ENCODE measurements at places on chromosomes 4 and X.
A peak's percentile ranks its signal among the peaks of the same experiment; 100 is the strongest.

- DNase-seq = peak; percentile 16
These were observed 366.1 kb downstream of the FBXO8 start for GRCh38 chr4:173917255-173917960.

DNA sequence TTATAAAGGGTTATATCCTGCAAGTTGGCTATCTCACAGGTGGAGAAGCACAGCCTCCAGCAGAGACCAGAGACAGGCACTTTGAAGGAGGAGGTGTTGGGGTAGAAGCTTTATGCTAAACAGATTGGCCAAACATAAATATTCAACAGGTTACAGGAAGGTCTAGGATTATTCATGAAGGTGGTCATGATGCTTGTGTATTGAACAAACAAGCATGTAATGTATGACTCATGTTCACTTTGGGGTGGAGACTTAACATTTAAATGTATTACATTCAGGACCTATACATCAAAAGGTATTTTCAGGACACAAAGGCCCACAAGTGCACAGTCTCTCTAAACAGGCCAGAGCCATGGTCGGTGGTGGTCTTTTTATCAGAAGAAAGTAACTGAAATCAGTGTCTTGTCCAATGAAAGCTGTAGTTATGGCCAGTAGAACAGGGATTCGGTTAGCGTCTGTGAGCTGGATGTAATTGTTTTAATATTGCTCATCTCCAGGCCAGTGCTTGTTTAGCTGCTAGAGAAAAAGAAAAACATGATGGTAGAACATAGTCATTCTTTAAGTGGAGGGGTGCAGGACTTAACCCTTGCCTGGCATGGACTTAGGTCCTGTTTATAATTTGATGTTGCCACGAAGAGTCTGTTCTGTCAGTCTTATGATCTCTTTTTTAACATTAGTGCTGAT, 555.2 kb upstream of the PCDH10 start:
- DNase-seq = no peak

DNA sequence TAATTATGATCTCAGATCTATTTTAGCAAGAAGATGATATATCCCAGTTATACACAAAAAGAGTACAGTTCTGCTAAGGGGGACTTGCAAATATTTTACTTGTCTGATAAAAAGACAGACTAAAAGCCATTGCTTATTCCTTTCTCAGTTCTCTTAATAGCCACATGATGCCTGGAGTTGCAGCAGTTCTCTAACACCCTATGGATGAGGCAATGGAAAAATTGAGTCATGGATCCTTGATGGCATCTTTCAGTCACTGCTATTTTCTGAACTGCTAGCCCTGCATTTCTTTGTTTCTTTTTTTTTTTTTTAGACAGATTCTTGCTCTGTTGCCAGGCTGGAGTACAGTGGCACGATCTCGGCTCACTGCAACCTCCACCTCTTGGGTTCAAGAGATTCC, 1956.7 kb downstream of the C4orf33 start:
- no peak for DNase-seq

DNA sequence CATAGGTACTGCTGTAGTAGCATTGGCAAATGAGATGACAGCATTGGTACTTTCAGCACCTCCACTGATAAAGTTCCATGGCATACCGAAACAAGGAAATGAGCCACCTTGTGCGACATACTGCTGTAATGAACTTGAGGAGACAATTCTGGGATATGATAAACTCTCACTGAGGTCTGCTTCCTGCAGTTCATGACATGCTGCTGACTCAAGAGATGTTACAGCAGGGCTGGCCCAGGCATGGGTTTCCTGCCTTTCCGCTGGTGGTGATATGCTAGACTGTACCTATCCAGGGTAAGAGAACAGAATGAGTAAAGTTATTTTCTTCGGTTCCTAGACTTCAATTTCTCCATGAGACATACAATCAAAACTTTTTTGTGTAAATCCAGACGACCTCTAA, 17.1 kb downstream of the BEND2 start:
- DNase-seq = no peak

- no peak for DNase-seq
These were observed 48.4 kb upstream of the TMPRSS11A start for GRCh38 chr4:68011684-68012083.

DNA sequence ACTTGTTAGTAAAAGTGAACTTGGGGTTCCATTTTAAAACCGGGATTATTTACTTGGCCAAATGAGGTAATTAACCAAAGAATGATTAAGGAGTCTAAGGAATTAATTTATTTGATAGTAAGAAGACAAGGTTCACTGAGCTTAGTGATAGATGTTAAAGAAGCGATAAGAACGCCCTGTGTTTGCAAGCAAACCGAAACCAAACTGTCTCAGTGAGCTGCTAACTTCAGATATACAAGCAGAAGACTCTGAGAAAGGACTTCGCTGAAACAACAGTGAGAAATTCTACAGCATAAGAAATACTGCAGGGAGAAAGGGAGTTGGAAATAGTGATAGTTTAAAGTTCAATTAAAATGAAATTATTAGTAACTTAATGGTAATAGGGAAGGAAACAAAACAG, 37.6 kb upstream of the SHISA3 start:
- no peak for DNase-seq

DNA sequence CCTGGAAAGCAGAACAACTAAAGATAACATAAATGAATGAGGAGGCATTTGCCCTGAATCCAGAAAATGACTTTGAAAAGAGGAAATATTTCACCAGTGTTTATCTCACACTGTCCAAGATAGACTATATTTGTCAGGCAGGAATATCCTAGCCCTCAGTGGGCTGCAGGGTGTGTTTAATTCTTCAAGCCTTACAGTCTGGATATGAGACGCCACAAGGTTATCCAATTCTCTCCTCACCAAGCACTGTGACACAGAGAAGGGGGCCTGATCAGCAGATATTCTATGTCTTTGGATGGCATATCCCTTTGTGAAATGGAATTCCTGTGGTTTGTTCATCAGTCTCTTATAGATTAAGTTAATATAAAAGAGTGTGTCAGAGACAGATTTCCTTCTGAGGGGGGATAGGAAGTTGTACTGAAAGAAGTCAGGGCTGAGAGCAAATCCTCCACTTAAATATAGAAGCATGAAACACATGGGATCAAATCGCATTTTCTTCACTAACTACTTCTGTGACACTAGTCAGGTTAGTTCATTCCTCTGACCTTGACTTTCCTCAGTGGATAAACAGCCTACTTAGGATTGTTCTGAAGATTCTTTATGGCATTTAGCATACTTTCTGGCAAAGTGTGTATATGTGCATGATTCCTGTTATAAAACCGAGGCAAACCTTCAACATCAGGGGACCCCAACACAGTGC, 6.8 kb upstream of the G3BP2 start:
- no peak for DNase-seq

DNA sequence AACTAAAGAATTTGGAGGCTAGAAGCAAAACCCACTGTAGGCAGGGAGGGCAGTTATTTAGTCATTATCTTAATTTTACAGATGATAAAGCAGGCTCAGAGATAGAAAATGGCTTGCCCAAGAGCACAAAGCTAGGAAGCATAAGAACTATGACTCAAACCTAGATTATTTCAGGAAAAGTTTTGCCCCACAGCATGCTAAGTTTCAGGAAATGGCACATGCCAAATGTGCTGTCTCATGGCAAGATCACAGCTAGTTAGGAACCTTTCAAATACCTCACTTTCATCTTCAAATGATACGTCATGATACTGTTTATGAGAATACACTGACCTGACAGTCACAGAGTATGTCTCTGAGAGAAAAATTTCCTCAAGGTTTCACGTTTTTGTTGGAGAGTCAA, 78.5 kb upstream of the SPANXC start:
- DNase-seq = no peak

DNA sequence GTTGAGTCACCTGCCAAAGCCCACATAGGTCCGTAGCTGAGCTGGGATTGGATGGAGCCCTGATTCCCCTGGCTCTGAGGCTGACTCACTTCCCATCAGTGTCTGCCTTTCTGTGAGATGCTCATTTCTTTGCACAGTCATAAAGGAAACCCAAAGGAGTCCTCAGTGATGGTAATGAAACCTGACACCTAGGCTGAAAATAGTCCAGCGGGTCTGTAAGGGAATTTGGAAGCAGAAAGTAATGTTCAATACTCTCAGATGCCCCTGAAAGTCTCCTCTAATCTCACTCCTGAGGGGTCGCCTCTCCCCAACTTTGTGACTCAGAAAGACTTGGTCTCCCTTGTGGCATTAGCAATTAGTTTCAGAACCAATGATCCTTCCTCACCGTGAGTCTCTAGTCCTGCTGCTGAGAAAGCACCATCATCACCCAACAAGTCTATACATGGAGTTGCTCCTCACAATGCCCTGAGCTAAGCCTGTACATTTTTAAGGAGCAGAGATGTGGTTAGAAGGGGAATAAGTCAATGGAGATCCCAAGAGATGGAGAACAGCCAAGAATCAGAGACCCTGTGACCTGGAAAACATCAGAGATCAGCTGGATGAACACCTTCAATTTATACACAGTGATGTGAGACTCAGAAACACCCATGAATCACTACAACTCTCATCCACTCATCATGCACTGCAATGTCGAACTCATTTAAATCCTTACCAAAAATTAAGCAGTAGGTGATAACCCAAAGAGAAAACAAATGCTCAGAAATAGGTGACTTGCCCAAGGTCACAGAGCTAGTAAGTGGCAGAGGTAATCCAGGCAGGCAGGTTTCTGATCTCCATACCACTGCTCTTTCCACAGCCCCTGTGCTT, 219.0 kb upstream of the CPEB2 start:
- peak; percentile 64 for DNase-seq

GRCh38 chr4:107017443-107018343, 18.4 kb downstream of the DKK2 start:
- no peak for DNase-seq

DNA sequence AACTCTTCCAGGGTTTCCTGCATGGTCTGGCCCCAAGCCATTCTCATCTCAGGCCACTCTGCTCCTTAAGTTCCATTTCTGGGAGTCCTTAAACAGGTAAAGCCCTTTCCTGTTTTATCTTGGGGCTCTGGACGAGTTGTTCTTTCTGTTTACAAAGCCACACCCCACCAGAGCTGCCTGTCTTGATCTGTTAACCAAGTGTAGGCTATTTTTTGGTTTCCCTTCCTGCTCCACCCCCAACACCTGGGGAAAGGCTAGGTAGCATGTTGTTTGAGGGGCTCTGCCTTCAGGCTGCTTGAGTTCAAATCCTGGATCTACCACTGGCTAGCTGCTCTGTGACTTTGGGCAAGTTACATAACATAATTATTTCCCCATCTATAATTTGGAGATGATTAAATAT, 40.0 kb downstream of the ERVMER34-1 start:
- DNase-seq = no peak

DNA sequence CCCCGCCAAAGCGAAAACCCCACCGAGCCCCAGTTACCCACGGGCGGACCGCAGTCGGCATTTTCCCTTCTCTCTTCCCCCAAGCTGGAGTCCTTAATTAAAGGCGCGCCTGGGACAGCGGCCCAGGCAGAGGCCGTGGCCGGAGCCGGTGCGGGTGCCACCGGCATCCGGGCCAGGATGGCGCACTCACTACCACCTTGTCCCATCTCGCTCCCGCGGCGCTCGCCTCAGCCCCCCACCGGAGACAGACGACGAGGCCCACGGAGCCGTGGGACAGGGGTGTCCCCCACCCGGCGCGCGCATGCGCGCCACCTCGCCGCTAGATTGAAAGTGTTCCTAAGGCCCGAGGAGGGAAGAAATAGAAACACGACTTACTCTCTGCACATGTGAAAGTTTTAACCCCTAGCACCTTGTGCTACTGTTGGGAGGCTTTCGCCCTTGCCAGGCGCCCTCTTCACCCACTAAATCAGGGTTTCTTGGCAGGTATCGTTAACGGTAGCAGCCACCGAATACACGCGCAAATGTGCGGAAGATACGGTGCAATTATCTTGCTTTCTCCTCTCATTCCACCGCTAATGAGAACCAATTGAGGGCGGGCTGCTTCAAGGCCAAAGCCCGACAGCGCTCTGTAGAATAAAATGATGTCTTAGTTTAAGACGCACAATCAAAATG, 64.3 kb upstream of the CCDC160 start:
- DNase-seq = peak; percentile 55

DNA sequence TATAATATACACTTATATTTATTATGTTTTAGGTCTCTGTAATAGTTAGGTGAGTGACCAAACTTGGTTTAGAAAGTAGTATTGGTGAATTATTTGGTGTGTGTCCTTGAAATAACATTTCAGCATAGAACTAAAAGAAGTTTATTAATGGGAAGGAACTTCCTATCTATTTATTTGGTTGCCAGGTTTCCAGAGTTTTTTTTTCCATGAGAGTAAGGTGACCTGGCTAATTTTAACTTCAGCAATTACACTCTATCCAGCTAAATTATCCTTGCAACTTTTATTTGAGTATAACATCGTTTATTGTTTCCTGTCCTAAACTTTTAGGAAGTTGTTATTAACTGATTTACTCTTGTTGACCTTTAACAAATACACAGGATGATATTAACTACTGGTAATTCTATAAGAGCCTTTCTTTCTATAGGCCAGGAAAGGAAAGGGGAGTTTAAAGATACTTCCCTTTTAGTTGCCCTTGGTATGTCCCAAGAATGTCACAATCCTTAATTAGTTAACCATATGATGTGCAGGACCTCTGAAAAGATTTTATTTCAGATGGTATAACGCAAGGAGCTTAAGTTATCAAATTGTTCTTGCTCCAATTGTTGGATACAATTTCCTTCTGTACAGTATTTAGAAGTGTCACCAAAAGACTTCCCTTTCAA, 18.9 kb downstream of the PRDM8 start:
- no peak for DNase-seq

DNA sequence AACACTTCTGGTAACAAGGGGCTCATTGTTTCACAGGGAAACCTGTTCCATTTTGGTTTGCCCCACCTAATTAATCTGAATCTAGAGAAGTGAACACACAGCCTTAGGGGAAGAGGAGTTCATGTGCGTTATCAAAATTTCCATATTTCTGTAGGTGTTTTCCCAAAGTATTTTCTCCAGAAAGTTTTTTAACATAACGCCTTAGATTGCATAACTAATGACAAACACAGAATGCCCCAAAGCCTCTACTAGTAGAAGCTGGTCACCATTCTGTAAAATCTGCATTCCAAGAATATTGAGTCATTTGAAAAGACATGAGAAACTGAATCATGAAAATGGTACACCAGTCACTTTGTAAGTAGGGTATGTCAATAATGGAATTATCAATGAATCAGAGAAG, 41.1 kb downstream of the IL13RA2 start:
- no peak for DNase-seq

DNA sequence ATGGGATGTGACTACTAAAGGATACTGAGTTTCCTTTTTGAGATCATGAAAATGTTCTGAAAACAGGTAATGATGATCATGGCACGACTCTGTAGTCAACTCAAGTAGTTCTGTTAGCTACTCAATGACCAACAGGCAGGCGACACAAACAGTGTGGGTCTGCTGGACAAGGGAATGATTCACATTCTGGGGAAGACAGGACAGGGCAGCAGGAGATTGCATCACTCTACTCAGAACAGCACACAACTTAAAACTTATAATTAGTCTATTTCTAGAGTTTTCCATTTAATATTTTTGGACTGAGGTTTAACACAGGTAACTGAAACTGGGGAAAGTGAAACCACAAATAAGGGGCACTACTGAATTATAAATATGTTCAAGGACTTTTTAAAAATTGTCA, 365.2 kb downstream of the PRDM5 start:
- DNase-seq = no peak

GRCh38 chr4:159401226-159401712, 298.4 kb downstream of the RAPGEF2 start:
- no peak for DNase-seq

GRCh38 chrX:45619290-45619689, 418.6 kb upstream of the DIPK2B start:
- DNase-seq = no peak

GRCh38 chr4:170887396-170887795, 797.6 kb upstream of the AADAT start:
- DNase-seq = no peak

- DNase-seq = no peak
These were observed 24.4 kb downstream of the ENOX2 start for GRCh38 chrX:130878350-130879341.

GRCh38 chr4:156961196-156962057, 10.2 kb downstream of the PDGFC start:
- DNase-seq = no peak

Data from eye (tissue), 1 donor.